ENCODE measurements at places on chromosomes 1 and 21.
A peak's percentile ranks its signal among the peaks of the same experiment; 100 is the strongest.

GRCh38 chr1:230867903-230868735, at the start of gene C1orf198:
TSS of gene C1orf198 (minus strand) at chr1:230868521. CDS start at chr1:230868512, 9 bp downstream.
- DNase-seq, result peak; percentile 59

GRCh38 chr1:219331424-219331823, 157.7 kb downstream of the LYPLAL1 start:
- DNase-seq, result no peak

- DNase-seq, result no peak
These were observed 2.8 kb upstream of the TTC22 start for GRCh38 chr1:54803761-54804470.

DNA sequence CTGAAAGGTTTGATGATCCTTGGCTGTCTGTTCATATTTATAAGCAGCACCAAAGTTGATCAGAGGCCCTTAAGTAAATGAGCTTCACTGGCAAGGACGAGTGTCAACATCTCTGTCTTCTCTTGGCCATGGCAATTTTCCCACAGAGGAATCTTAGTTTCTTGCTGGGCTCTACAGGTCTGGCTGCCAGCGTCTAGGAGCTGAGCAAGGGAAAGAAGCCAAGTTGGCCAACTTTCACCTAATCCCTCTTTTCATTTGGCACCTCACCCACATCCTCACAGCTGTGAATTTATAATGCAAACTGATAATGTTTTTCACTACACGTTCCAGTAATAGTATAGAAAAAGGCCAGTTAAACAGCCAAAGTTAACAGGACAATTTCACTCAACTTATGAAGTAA, 99.0 kb upstream of the LBR start:
- no peak for DNase-seq

DNA sequence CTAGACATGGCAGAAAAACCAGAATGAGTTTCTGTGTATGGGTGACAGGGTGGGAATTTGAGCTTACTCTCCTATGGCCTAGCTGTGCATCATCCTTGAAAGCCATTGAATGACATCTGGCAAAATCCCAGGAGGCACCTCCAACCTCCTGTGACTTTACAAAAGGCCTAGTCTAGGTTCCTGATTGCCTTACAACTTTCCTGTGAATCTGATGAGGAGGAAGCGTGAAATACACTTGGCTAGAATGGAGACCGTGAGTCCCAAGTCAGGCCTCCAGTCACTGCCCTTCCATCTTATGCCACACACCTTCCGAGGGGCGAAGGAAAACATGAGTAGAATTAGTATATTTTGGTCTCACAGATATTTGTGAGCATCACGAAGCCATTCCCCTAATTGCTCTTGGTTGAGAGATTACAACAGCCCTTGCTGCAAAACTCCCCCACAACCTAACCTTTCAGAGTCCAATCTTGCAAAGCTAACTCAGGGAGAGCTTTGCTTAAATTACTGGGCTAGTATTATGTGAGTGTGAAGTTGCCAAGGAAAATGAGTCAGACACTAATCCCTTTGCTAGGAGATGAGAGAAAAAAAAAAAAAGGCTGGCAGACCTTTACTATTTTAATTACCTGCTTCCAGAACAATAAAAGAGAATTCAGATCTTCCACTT, 36.3 kb upstream of the PAXBP1 start:
- no peak for DNase-seq

GRCh38 chr1:234260578-234260977, 112.7 kb upstream of the COA6 start:
- no peak for DNase-seq

DNA sequence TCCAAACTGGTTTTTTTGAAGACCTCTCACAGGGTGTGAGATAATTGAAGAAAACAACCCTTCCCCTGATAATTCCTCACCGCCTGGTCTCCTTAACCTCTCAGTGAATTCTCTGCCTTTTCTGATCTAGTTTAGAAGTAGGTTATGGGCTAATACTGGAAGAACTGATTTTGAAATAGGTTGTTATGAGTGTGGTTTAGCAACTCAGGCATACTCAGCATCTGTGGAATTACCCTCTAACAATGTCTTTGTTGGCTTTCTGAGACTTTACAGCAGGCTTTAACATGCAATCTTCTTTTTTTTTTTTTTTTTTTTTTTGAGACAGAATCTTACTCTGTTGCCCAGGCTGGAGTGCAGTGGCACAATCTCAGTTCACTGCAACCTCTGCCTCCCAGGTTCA, 10.3 kb upstream of the PLD5 start:
- no peak for DNase-seq

DNA sequence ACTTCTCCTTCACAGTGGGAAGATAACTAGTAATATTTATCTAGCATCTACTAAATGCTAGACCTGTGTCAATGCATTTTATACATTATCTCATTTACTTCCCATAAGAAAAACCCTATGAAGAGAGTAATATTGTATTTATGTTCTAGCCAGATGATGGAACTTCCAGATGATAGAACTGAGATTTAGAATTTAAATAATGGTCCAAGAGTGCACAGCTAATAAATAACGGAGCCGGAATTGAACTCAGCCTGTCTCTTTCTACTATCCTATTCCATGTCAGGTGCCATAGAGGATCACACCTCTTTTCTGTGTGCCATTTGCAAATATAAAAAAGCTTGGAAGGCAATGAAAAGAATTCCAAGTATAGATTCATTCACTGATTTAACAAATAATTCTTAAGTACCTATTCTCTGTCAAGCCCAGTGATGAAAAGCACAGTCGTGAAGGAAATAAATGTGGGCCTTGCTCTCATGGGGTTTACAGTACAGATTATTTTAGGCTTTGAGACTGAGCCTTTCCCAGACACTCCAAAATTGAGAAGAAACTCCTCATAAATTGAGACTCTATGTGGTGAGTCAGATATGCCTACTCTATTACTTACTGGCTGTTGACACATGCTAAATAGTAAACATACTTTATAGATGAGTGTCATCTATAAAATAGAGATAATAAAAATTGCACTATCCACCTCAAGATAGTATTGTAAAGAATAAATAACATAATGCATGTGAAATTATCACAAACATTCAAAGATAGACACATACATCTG, 378.0 kb upstream of the PRMT6 start:
- DNase-seq, result no peak

DNA sequence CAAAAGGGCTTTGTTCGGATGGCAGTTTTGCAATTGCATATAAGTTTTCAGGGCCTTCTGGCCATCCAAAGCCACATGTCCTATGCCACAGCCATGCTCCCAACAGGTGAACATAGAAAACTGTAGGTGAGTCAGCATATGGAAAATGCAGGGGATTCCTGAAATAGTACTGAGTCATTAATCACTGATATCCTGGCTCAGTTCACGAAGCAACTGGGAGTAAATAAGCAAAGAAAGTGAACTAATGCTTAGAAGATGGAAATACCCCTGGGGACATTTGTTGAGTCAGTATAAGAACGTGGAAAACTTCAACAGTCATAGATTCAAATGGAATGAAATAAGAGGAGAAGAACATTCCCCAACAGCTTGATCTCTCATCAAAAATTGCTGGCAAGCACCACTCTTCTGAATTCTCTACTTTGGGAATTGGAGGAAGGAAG, 148.9 kb upstream of the RUNX1 start:
- DNase-seq, result no peak

- DNase-seq, result peak; percentile 12
These were observed 42.5 kb downstream of the LRRC8D start for GRCh38 chr1:89863165-89863830.

DNA sequence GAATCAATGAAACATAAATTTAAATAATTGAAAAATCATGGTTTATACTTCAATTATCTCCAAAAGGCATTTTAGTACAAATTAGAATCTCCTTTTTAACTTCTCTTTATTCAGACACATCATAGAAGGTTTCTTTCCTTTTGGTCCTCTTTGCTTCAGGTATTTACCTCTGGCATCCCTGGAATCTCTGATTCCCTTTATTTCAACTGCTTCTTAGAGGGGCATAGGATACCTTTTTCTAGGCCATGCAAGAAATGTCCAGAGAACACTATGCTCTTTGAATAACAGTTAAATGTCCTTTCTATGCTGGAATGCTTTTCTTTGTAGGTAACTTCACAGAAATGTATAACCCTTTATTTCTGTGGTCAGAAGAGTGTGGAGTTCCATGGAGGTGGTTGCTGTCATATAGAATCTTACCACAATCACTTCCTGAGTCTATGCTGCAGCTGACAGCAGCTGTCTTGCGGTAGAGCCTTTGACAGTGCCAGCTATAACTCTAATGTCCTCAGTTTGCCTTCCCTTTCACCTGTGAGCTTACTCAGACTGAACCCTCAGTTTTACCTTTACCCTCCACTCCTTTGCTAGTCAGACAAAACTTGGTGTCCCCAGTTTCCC, 8.6 kb downstream of the LAMC2 start:
- DNase-seq, result no peak

DNA sequence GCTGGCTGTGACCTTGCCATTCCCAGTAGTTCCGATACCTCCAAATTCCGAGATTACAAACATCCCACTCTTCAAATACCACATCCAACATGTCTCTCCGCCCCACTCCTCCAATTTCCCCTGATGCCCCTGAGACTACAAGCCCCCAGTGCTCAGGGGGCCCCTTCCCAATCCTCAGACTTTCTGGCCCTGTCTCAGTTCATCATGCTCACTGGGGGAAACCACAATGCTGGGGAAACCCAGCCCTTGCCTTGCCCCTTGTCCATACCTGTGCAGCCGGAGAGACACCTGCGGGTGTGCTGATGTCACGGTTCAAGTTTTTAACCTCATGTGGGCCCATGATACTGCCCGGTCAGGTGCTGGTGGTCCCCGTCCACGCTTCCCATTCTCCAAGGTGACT, 226.6 kb downstream of the CAMTA1 start:
- DNase-seq, result no peak

GRCh38 chr1:11682799-11683198, 1.9 kb upstream of the MAD2L2 start:
- no peak for DNase-seq
